ENCODE measurements at places on chromosomes 13 and 19. TPM values are rescaled to one million over a fixed set of nuclear protein-coding genes. Genes with fewer than 3 reads are reported as not detected.

The CRLF1 gene
- total RNA-seq = 0.94 TPM

- DNase-seq = no peak
These were observed 43.1 kb downstream of the ZNF726 start for GRCh38 chr19:23957660-23958281.

- DNase-seq = no peak
These were observed 456.4 kb downstream of the FGF14 start for GRCh38 chr13:101945435-101945834.

GRCh38 chr13:48873587-48873986, 102.1 kb upstream of the FNDC3A start:
- no peak for DNase-seq

DNA sequence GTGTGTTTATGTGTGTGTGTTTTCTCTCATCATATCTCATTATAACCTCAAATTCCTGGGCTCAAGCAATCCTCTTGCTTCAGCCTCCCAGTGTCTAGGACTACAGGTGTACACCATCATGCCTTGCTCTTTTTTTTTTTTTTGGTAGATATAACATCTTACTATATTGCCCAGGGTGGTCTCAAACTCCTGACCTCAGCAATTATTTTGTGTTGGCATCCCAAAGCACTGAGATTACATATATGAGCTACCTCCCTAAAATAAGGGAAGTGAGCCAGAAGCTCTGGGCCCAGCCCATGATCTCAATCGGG, 448 bp upstream of the ZNF543 start:
- no peak for DNase-seq

DNA sequence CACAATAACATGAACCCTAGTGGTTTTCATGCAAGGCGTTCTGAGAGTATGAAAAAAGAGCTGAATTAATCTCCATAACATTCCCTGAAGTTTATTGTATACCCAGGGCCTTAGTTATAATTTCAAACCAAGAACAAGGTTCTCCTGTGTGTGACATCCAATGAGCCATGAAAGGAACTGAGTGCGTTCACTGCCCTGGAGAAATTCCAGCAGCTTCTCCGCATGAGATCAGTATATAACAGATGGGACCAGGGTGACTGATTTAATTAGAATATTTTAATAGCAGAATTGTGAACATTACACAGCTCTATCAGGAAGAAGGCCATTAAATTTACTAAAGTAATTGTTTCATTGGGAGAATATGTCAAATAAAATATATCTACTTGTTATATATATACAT, 1190.5 kb upstream of the SLC10A2 start:
- DNase-seq = no peak

Data from occipital lobe (tissue), 3 donors.